ENCODE measurements at places on chromosomes 3 and 15.

GRCh38 chr15:26888761-26889160 is 21.9 kb downstream of the GABRA5 start:
- no peak for DNase-seq

- no peak for DNase-seq
Observed at GRCh38 chr15:36406911-36407310, 172.5 kb upstream of the CDIN1 start.

DNA sequence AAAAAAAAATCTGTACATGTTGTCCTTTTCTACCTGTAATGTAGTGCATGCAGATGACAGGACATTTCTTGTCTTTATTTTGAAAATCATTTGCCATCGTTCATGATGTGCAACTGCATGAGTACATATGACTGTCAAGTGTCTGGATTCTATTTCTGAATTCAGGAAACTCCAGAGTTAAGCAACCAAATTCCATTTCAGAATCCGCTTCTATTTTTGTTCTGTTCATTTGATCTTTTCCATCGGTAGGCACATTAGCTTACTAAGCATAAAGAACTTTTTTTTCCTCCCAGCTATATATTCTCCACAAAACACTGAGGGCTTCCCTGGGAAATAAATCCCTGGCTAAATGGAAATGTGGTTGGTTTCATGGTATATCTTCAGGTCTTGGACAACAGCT is 365.6 kb downstream of the PTPRG start:
- DNase-seq = no peak

DNA sequence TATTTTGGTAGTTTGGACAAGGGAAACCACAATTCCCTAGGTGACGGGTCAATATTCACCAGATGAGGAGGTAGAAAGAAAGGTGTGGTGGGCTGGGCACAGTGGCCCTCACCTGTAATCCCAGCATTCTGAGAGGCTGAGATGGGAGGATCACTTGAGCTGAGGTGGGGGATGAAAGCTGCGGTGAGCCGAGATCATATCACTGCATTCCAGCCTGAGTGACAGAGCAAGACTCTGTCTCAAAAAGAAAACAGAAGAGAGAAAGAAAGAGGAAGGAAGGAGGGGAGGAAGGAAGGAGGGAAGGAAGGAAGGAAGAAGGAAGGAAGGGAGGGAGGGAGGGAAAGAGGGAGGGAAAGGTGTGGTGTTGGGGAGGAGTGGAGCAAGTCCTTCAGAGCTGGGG is 56.1 kb upstream of the RNF7 start:
- DNase-seq = no peak

- DNase-seq = no peak
Observed at GRCh38 chr3:9397906-9398699, 688 bp downstream of the SETD5 start.

DNA sequence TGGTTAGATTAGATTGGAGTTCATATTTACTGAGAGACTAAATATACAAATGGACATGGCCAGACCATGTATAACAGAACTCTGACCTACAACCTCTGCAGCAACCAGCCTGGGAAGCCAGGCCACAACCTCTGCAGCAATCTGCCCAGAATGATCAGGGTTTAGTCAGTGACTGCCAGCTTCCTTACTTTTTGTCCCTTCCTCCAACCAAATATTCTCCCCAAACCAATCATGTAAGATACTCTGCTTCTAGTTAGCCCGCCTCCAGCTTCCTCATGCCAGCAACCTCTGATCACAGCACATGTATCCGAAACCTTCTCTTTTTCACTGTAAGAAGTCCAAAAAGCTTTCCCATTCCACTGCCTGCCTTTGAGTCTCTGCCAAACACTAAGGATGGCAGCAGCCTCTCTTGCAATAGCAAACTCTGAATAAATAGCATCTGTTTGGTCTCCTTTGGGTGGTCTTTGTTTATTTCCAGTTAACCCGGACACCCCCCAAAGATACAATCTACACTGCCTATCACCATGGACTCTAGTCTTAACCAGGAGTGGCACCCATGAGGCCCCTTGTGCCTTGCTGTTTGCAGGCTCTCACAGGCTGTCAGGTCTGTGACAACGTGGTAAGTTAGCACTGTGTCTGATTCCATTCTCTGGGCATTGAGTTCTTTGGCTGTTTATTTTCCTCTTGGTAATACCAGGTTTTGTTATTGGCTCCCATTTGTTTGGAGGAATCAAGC is 102.2 kb downstream of the ERC2 start:
- DNase-seq = no peak

DNA sequence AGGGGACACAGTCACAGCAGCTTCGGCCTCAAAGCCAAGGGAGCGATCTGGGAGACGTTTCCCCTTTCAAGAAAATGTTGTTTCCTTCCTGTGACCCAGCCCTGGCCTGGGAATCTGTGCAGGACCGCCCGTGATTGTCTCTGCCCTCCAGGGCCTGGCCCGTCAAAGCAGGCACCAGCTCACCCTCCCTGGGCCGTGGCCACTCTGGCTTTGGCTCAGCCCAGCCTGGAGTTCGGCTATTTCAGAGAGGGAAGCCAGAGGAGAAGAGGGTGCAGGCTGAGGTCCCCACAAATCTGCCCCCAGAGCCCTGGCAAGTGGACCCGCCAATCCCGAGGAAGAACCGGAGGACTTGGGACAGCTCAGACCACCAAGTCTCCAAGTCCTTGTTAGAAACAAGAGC is 12.7 kb downstream of the GATA2 start:
- DNase-seq = no peak

DNA sequence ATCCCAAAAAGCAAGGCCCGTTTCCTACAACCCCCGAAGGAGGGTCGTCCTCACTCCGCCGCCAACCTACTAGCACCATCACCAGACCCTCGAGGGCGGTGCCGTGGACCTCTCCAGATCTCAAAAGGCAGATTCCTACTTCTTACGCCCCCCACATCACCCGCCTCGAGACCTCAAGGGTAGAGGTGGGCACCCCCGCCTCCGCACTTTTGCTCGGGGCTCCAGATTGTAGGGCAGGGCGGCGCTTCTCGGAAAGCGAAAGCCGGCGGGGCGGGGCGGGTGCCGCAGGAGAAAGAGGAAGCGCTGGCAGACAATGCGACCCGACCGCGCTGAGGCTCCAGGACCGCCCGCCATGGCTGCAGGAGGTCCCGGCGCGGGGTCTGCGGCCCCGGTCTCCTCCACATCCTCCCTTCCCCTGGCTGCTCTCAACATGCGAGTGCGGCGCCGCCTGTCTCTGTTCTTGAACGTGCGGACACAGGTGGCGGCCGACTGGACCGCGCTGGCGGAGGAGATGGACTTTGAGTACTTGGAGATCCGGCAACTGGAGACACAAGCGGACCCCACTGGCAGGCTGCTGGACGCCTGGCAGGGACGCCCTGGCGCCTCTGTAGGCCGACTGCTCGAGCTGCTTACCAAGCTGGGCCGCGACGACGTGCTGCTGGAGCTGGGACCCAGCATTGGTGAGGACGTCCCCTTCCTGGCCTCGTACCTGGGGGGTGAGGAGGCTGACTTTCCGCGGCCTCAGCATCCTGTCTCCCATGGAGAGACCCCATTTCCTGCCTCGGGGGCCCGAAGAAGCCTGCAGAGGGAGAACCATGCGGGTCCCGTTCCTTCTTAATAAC is at the start of gene MYD88:
MYD88 (plus strand) TSS at position 313 of the 842 bp plus-strand sequence; CDS start at position 353, 40 bp downstream.
- peak; percentile 92 for DNase-seq

DNA sequence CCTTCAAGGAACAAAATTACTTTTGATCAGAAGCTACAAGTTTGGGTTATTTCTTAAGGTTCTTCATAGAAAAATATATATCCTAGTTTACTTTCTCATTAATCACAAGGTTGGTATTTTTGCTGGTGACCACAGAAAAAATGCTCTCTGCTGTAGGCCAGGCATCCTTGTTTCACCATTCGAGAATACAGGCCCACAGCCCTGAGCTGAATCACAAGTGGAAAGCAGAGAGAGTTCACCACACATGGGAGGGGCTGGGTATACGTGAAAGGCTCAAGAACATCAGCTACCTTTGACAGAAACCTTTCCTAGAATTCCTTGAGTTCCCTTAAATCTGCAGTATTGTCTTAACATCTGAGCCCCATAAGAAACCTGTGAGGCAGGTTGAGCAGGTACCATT is 23.2 kb downstream of the CPEB1 start:
- DNase-seq = no peak

GRCh38 chr3:197809356-197810020 is 18.4 kb downstream of the LRCH3 start:
- peak; percentile 47 for DNase-seq

DNA sequence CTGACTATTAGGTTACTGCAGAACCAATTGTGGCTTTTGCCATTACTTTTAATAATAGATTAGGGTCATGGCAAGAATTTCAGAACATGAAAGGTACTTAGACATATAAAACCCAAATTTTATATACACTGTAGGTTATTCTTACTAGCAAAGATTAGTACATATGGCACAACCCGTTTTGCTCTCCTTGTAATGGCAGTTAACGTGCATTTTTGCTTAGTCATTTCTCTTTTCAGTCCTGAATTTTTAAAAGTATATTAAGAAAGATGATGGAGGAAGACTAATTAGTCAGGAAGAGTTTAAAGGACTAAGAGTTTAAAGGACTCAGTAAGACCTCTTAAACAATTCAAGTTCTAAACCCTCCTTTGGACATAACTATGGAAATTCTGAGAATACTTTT is 114.0 kb downstream of the PEAK1 start:
- no peak for DNase-seq

DNA sequence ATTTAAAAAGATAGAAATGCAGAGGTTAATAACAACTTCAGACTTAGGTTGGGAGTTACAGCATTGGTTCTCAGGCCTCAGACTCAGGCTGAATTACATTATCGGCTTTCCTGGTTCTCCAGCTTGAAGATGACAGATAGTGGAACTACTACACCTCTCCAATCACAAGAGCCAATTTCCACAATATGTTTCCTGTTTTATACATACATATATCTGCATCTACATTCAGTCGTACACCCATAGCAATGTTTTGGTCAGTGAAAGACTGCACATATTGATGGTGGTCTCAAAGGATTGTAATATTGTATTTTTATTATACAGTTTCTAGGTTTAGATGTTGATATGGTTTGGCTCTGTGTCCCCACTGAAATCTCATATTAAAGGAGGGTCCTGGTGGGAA is 35.4 kb downstream of the AADACL2 start:
- no peak for DNase-seq

GRCh38 chr3:53226142-53226840 is 29.5 kb downstream of the TKT start:
- no peak for DNase-seq

DNA sequence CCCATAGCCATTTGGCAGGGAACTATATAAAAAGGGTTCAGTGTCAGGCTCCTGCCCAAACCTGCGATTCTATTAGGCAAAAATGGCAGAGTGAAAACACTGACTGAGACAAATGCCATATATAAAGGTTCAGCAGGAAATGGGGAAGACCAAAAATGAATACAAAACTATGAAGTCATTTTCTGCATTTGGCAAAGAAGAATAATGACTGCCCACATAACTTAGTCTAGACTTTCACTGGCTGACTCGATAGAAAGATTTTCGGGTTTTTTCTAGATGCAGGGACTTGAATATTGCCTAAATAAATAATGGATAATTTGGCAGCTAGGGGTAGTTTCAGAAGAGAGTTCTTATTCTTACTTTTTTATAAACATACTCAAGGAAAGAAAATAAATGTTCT is 178.0 kb downstream of the TPRG1 start:
- DNase-seq = peak; percentile 0

- no peak for DNase-seq
Observed at GRCh38 chr3:135853981-135854380, 111.5 kb upstream of the PPP2R3A start.

- DNase-seq = no peak
Observed at GRCh38 chr15:41559239-41559782, 299 bp downstream of the TYRO3 start.

- no peak for DNase-seq
Observed at GRCh38 chr3:59563966-59564365, 514.1 kb upstream of the CFAP20DC start.

GRCh38 chr3:13544293-13544831 is 4.6 kb upstream of the FBLN2 start:
- DNase-seq = no peak

GRCh38 chr15:57391537-57391936 is 15.2 kb downstream of the CGNL1 start:
- no peak for DNase-seq

- no peak for DNase-seq
Observed at GRCh38 chr3:184198509-184198908, 12.5 kb downstream of the ABCF3 start.

- DNase-seq = no peak
Observed at GRCh38 chr3:194364652-194365434, 4.7 kb downstream of the LRRC15 start.

GRCh38 chr3:17626395-17626794 is 116.0 kb downstream of the TBC1D5 start:
- peak; percentile 60 for DNase-seq

DNA sequence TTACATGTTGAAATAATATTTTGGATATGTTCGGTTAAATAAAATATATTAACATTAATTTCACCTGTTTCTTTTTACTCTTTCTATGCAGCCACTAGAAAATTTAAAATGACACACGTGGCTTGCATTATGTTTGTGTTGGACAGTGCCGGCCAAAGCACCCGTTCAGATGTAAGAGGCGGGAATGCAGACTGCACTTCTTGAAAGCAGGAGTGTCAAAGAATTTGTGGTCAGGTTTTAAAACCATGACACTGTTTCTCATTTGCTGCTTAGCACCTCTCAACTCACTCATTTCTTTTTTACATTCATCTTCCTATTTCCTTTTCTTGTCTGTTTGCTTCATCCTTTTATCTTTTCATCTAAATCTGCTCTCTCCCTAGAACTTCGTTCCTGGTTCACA is 35.3 kb upstream of the MINAR1 start:
- no peak for DNase-seq

- no peak for DNase-seq
Observed at GRCh38 chr15:94083467-94084052, 147.8 kb upstream of the MCTP2 start.

DNA sequence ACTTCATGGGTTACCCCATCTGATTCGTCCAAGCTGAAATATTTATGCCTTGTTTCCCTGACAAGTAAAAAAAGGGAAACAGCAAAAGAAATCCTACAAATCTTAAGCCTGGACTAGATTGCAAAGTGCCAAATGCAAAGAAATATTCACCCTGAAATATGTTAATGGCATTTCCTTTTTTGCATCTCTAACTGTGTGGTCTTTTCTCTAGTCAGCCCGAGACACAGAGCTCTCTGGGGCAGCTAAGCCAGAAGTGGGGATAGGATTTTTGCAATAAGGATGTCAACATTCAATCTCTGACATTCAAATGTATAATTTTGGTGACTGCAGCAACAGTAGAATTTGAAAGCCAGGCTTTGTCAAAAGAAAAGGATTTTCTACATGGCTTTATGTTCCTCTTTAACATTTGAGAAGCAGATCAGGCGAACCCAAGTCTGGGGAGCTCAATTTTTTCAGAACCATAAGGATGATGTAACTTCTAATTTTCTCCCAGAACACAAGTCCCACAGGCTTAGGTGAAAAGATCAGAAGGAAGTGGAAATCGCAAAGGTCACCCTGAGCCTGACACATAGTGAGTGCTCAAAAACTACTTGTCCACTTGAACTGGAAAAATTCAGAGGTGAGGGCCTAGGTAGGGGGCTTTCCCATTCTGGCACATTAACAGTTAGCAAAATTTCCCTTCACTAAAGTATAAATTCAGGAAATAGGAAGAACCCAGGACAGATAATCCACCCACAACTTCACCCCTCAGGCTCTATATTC is 28.2 kb upstream of the KCNMB3 start:
- no peak for DNase-seq
